ENCODE measurements at places on chromosomes 12 and 14. TPM values are rescaled to one million over a fixed set of nuclear protein-coding genes. Genes with fewer than 3 reads are reported as not detected.

DHRS1 gene
- polyA plus RNA-seq: 29.6 TPM

KRT80 gene
- polyA plus RNA-seq: not detected

COQ5 gene
- 26.0 TPM for polyA plus RNA-seq

TSPAN19 gene
- polyA plus RNA-seq: not detected

PTCSC3 gene
- polyA plus RNA-seq: not detected

NYNRIN gene
- 1.8 TPM for polyA plus RNA-seq
